ENCODE measurements at places on chromosomes 4 and X. TPM values are rescaled to one million over a fixed set of nuclear protein-coding genes. Genes with fewer than 3 reads are reported as not detected.

MAGEC2 gene
- total RNA-seq = not detected

GPR101 gene
- total RNA-seq = not detected

CCKAR gene
- total RNA-seq = not detected

TLR2 gene
- 3.5 TPM for total RNA-seq

DNA sequence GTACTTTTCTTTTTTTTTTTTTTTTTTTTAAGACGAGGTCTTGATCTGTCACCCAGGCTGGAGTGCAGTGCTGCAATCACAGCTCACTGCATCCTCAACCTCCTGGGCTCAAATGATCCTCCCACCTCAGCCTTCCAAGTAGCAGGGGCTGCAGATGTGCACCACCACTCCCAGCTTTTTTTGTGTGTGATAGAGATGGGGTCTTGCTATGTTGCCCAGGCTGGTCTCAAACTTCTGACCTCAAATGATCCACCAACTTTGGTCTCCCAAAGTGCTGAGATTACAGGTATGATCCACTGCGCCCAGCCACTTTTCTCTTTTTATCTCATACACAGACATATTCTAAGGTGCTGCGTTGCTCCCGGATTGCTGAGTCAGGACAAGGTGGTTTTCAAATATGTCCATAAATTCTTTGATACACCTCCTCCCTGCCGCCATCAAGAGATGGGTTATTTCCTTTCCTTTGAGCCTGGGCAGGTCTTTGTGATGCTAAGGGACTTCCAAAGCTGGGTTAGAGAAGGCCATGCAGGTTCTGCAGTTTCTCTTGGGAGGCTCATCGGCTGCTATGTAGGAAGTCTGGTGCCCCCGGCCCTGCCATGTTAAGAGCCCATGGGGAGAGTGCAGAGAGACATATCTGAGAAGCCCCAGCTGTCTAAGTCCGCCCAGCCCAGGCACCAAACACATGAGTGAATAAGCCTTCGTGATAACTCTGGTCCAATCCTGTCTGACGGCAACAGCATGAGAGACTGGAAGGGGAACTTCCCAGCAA is 8.4 kb upstream of the PLA2G12A start:
- DNase-seq = no peak

OPN1MW2 gene
- total RNA-seq = not detected

DNA sequence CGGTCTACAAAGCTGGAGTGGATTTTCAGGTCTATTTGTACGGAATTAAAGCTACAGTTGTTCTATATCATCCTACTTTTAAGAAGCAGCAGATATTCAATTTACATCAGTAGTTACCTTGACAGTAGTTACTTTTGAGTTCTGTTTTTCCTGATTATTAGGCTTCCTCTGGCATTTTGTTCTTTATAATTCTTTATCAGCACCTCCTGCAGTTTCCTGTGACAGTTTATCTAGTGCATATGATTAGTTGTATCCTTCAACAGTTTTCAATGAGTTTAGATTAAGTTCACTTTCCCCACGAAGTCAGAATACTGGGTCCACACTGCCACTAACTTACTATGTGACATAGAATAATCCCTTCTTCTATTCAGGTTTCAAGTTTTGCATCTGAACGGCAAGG is 71.7 kb downstream of the IDS start:
- DNase-seq = no peak

DNA sequence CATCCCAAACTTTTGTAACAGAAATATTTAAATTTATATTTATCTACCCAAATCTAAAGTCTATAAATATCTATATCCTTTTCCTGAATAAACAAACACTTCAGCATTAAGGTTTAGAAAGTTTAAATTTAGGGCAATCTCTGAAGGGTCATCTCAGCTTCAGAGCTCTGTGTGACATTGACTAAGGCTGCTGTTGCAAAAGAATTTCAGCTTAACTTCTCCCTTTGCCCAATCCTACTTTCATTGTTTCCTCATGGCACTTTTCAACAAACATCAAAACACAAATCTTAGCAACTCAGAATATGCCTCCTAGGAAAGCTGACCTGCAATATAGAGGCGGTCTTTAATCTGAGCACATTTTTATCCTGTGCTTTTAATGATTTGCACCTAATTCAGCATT is 79.7 kb upstream of the BANK1 start:
- DNase-seq = no peak

SLITRK4 gene
- 0.38 TPM for total RNA-seq

SULT1B1 gene
- total RNA-seq = 0.89 TPM

- no peak for DNase-seq
Observed at GRCh38 chr4:86685401-86685800, 91.3 kb downstream of the PTPN13 start.

LRRC66 gene
- 0.32 TPM for total RNA-seq

DNA sequence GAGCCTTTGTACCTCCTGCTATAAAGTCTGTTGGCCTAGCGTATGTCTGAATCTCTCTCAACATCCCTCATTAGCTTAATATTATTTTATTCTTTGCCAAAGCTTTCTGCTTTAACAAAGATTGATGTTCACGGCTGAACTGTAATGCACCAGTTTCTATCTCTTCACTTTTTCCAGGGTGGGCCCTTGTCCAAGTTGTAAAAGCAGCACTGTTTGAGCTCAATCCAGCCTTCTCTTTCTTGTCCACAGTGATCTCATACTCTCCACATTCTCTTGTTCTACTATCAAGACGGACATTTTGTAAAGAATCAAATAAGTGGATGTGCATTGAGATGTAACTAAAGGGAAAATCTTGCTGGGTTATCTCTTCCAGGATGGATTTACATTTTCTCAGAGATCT is 34.4 kb upstream of the RTL3 start:
- no peak for DNase-seq

DNA sequence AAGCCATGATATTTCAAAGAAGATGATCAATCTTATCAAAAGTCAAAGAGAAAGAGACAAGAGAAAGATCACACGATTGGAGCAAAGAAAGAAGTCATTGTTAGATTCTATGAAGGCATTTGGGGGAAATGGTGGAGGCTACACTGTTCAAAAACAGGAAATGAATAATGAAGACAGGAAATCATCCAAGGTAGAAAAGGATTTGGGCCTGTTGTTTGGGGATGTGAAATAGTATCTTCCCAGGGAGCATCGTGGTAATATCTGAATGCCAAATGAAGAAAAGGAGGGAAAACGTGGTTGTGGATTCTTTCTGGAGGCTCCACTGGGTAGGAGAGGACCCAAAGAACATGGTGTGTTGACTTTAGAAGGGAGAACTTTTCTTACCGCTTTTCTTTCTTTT is 482.4 kb downstream of the NLGN4X start:
- no peak for DNase-seq
